ENCODE measurements at places on chromosomes 6 and 20.

- DNase-seq = no peak
Observed at GRCh38 chr20:44054849-44055248, 132.1 kb downstream of the JPH2 start.

- no peak for DNase-seq
Observed at GRCh38 chr6:73200735-73201134, 24.6 kb downstream of the KHDC1L start.

GRCh38 chr6:45504947-45505346 is 127.2 kb upstream of the SUPT3H start:
- no peak for DNase-seq

GRCh38 chr6:11291582-11291981 is 59.1 kb upstream of the NEDD9 start:
- DNase-seq = peak; percentile 43

DNA sequence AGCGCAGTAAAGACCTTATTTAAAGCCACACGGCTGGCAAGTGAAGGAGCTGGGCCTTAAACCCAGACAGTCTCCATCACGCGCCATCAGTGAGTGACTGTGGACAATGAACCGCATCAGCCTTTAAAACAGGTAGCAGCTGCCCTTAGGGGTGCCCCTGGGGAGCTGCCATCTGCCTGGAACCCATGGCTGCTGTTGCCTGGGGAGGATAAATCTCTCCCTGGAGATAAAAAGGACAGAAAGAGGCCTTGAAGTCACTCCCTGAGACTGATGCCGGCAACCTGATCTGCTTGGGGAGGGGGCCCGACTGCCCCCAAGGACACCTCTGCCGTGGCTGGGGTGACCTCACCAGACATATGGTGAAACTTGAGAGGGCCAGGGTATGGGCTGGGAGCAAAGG is 73.5 kb downstream of the PREX1 start:
- DNase-seq = no peak

DNA sequence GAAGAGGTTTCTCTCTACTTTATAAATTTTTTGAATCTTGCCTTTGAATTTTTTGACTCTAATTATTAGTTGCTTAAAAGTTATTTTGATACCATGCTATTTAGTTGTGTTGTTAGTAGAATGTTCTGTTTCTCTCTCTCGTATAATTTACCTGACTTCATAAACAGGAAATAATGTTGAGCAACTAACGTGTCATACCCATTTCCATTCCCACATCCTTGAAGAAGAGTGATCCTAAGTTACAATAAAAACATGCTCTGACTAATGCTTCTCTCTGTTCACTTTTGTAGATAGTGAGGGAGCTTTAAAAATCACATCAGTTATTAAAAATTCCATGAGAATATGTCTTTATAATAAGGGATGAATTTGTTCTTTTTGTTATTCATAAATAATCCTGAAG is 69.7 kb downstream of the SAMD5 start:
- no peak for DNase-seq

DNA sequence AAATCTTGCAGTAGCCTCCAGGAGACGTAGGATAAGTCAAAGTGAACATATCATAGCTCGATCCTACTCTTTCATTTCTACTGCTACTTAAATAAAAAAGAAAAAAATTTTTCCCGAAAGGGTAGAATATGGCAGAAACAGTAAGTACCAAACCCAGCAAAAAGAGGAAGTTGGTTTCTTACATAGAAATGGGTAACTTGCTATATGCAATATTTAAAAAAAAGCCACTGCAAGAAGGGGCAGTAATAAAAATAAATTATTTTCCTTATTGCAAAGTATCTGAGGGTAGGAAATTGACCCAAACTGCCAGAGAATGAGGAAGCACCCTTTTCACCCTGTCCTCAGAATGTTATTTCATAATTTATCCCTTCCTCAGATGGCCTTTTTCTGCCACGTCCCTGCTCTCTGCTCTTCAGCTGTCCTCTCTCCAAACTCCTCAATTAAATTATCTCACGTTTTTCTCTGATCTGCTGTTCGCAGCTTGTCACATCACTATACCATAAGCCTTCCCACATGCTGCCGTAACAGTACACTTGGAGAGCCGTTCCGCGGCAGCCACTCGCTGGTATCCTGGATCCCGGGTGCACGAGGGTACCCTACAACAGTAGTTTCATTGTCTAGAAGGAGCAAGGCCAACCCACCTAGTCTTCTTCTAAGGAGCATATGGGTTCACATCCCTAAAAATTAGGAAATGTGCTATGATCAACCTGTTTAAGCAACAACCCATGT is 149.6 kb downstream of the BACH2 start:
- DNase-seq = no peak

GRCh38 chr20:50930976-50931305 is 296 bp downstream of the ADNP start:
- no peak for DNase-seq

DNA sequence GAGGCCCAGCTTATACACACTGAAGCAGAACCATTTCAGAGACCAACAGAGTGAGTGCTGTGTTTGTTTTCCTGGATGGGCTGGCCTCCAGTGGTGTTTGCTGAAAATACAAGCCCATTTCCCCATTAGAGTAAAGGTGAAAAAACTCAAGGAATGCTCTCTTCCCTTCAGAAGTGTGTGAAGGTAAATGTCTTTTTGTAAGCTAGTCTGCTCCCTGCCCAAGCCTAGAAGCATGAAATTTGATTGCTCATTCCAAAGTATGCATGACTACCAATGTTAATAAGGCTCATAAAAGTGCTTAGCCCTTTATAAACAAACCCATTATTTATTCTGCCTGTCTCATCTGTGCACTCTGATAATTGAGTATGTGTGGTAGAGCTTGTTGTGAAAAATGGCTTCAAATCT is 59.1 kb downstream of the ADGRF1 start:
- no peak for DNase-seq

- DNase-seq = no peak
Observed at GRCh38 chr20:57788936-57789613, 79.3 kb upstream of the PMEPA1 start.

GRCh38 chr20:7031222-7031621 is 263.7 kb downstream of the BMP2 start:
- DNase-seq = no peak

- DNase-seq = no peak
Observed at GRCh38 chr6:123640567-123641187, 3.9 kb upstream of the TRDN start.
